ENCODE measurements at places on chromosomes 11 and 22. TPM values are rescaled to one million over a fixed set of nuclear protein-coding genes. Genes with fewer than 3 reads are reported as not detected.
A peak's percentile ranks its signal among the peaks of the same experiment; 100 is the strongest.

GRCh38 chr11:3215346-3216026 is 3.1 kb downstream of the MRGPRG start:
- H3K4me3 ChIP-seq: no peak overlapping the region
- no peak overlapping the region for H3K27ac ChIP-seq
- H3K27me3 ChIP-seq: peaks cover 7% of the 10 kb centered on the region
- H3K36me3 ChIP-seq: no peaks in the 10 kb centered on the region
- H3K4me1 ChIP-seq: peaks cover 5% of the 10 kb centered on the region

GRCh38 chr11:79100093-79100910 is 340.5 kb downstream of the TENM4 start:
- H3K4me3 ChIP-seq: no peak overlapping the region
- peaks cover 2% of the 10 kb centered on the region for H3K27me3 ChIP-seq
- H3K4me1 ChIP-seq: no peaks in the 10 kb centered on the region
- H3K36me3 ChIP-seq: no peaks in the 10 kb centered on the region

- H3K27me3 ChIP-seq: peaks cover 4% of the 10 kb centered on the region
- DNase-seq: peak; percentile 92
- peak within 1 kb of the TSS; percentile 83 for H3K27ac ChIP-seq
- H3K4me3 ChIP-seq: peak within 1 kb of the TSS; percentile 96
- H3K4me1 ChIP-seq: peaks cover 5% of the 10 kb centered on the region
- peaks cover 31% of the 10 kb centered on the region for H3K36me3 ChIP-seq
These were observed at the start of gene FADS1 for GRCh38 chr11:61816736-61817455. TSS of gene FADS1 (minus strand) at chr11:61817003. CDS start at chr11:61816929, 74 bp downstream.

- no peak for DNase-seq
- H3K4me1 ChIP-seq: no peaks in the 10 kb centered on the region
- no peak overlapping the region for H3K4me3 ChIP-seq
- H3K36me3 ChIP-seq: no peaks in the 10 kb centered on the region
- no peaks in the 10 kb centered on the region for H3K27me3 ChIP-seq
These were observed 133.8 kb upstream of the PITPNB start for GRCh38 chr22:28052825-28053269.

- H3K4me3 ChIP-seq: no peak overlapping the region
- no peak overlapping the region for H3K27ac ChIP-seq
- H3K4me1 ChIP-seq: peaks cover 54% of the 10 kb centered on the region
- peaks cover 11% of the 10 kb centered on the region for H3K36me3 ChIP-seq
These were observed 31.3 kb upstream of the RRM1 start for GRCh38 chr11:4063348-4063747.

GRCh38 chr11:75087319-75088305 is 9.1 kb downstream of the OR2AT4 start:
- no peaks in the 10 kb centered on the region for H3K36me3 ChIP-seq
- no peak overlapping the region for H3K27ac ChIP-seq
- no peak overlapping the region for H3K4me3 ChIP-seq

DNA sequence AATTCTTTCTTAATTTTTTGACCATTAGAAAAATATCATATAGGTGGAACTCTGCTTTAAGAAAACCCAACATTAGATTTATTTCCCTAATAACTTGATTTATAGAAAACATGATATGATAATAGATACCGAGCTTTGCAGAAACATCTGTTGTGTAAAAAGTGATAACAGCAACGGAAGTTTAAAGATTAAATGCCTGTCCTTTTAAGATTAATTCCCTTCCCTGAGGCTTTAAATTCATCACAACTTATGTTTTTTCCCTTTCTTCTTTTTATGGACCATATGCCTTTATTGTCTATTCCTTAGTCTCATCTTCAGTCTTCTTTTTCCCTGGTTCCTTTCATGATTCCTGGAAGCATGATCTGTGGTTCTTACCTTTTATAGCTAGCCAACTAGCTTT is 1.9 kb downstream of the USP47 start:
- no peak overlapping the region for H3K4me3 ChIP-seq
- peaks cover 3% of the 10 kb centered on the region for H3K27me3 ChIP-seq
- no peaks in the 10 kb centered on the region for H3K36me3 ChIP-seq
- DNase-seq: no peak
- no peak overlapping the region for H3K27ac ChIP-seq

Gene OR51A7
- not detected for total RNA-seq

DNA sequence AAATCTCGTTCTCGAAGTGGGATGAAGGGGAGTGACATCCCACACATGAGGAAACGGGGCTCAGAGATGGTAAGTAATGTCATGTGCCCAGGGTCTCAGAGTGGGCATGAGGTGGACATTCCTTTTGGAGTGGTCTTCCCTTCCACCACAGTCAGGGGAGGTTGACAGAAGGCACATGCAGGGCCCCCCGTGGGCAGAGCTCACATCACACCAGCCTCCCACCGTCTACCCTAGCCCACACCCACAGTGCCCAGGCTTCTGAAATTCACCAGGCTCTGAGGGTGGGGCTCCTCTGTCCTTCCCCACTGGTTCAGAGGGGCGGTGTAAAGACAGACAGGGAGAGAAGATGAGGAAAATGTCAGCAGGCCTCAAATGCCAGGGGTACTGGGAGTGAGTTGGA is 41.1 kb upstream of the TIMP3 start:
- no peak overlapping the region for H3K4me3 ChIP-seq
- no peaks in the 10 kb centered on the region for H3K36me3 ChIP-seq
- no peaks in the 10 kb centered on the region for H3K4me1 ChIP-seq
- H3K27ac ChIP-seq: no peak overlapping the region

- no peak for DNase-seq
- H3K27me3 ChIP-seq: no peaks in the 10 kb centered on the region
- no peaks in the 10 kb centered on the region for H3K36me3 ChIP-seq
- H3K4me1 ChIP-seq: no peaks in the 10 kb centered on the region
These were observed 204.3 kb downstream of the TENM4 start for GRCh38 chr11:79236541-79236971.

All from activated CD8-positive, alpha-beta T cell treated with anti-CD3 and anti-CD28 coated beads for 36 hours (primary cell).